ENCODE measurements at places on chromosomes 16 and 17.

GRCh38 chr17:21379080-21379711 is 3.0 kb downstream of the KCNJ12 start:
- no peak for DNase-seq

DNA sequence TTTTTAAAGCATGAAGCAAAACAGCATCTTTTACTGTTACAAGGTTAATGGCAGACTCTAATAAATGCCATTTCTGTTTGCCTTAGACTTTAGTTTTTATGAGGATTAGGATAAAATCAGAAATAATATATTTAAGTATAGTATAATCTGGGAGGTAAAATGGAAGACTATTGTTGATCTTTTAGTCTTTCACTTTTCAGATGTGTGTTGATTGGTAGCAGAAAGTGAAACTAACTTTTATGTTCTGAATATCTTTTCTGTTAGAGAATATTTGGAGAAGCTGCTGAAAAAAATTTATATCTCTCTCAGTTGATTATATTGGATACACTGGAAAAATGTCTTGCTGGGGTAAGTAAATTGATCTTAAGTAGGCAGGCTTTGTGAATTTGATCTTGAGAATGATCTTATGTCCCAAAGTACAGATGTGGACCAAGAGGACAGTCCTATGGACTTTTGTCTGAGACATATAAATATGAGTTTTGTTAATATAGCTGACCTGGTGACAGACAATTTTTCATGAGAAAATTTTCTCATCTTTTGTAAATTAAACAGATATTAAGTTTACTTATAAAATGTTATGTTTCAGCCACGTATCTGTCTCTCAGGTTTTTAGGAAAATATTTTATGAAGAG is 64.1 kb downstream of the NF1 start:
- no peak for DNase-seq

DNA sequence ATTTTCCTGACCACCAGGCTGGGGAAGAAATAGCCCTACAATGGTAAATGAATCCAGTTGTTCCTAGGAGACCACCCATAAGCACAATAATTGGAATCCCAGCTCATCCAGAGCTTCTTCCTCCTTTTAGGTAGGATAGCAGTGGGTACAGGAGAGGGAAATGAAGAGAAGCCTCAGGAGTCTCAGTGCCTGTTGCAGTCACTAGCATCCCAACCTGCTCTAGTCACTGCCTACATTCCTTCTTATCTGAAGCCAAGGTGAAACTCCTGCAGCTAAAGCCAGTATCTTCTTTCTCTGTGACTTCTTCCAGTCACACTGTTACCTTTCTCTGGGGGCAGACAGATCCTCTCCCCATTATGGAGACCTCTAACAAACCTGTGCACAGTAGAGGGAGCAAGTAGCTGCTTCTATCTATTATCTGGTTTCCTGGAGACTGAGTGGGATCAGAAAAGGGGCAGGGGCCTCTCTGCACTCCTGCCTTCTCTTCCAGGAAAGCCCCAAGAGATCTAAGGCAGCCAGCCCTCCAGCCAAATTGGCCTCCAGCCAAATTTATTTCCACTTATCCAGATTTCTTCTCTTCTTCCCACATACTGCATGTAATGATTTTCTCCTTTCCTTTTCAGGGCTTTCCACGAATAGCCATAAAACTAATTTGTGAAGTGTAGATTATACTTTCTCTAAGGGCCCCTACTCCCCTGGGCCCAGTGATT is 85.5 kb downstream of the SSH2 start:
- DNase-seq: no peak

- DNase-seq: no peak
Measured at GRCh38 chr16:24863582-24864437, 18.0 kb downstream of the SLC5A11 start.

- DNase-seq: peak; percentile 60
Measured at GRCh38 chr16:8868416-8869211, at the start of gene CARHSP1. TSS of gene CARHSP1 (minus strand) at chr16:8869006. CDS start at chr16:8859328, 9,678 bp downstream.

DNA sequence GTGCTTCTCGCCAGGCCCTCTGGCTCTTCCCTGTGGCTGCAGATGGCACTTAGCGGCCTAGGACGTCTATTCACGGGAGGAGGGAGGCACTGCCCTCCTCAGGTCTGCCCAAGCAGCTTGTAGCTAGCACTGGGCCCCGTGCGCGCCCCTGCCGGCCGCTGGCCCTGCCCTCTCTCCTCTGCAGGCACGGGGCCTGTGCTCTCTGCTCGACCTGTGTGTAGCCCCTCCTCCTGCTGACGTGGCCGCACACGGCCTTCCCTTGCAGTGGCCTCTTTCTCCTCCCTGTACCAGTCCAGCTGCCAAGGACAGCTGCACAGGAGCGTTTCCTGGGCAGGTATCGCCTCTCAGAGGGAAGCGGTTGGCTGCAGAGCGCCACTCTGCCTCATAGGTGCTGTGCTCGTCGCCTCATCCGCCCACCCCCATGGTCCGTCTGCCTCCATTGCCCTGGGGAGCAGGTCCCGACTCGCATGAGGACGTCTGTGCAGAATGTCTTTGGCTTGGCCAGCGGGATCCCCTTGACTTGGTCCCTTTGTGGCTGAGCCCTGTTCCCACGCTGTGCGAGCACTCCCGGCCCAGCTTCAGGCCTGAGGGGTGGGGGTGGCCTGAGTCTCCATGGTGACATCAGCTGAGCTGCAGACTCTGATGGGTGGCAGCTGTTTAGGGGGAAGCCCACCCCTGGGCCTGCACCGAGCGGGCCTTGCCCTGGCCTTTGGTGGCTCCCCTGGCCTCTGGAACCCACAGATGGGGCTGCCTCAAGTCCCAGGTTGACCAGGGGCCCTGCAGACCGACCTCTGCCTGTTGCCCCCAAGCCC is 34.6 kb downstream of the TSC2 start:
- DNase-seq: no peak

DNA sequence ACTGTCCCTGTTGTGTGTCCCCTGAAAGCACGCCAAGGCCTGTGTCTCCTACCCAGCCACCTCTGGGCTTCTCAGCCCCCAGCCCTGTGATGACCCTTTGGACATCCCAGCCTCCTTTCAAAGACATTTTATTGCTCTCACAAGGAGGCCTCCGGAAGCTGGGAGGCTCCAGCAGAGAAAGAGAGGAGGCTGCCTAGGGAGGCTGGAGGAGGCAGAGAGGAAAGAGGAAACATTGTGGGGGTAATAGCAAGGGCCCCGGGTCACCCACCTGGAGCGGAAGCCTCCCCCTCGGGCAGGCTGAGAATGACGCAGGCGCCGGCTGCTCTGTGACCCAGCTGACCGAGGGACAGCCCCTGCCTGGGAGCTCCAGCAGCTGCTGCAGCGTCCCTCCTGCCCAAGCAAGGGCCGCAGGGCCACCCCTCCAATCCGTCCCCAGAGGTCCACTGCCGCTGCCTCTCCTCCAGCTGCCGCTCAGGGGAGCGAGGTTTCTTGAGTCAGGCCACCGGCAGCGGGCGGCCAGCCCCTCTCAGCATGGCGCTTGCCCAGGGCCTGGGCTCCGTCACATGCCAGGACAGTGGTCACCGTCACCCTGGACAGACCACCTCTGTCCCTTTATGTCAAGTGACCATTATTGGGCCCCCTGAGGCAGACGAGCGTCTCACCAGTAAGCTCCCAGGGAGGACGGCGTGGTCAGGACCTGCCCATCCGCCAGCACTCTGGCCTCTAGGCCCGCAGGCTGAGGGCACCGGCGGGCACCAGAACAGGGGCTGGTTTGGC is 29.3 kb downstream of the ACTG1 start:
- DNase-seq: no peak

GRCh38 chr16:56625140-56625942 is at the start of gene MT1E:
TSS of gene MT1E (plus strand) at chr16:56625781. CDS start at chr16:56625852, 71 bp downstream.
- DNase-seq: no peak

DNA sequence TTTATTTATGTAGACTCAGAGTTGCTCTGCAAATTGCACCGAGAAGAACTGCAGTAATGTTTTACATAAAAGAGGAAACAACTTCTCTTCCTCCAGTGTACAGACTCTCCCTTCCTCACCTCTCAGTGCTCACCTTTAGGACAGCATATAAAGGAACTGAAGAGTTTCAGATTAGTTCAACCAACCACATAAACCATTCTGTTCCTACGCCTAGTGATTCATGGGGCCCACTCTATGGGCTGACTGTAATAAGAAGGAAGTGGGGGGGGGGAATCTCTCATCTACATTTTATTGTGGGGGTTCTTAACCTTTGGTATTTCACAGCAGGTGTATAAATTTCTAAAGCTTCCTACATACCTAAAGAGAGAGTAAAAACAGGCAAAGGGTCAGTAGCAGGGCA is 18.3 kb downstream of the ZSWIM7 start:
- no peak for DNase-seq

GRCh38 chr16:23679274-23679985 is 741 bp downstream of the PLK1 start:
- no peak for DNase-seq

- no peak for DNase-seq
Measured at GRCh38 chr16:72110662-72111615, 17.3 kb downstream of the DHX38 start.

DNA sequence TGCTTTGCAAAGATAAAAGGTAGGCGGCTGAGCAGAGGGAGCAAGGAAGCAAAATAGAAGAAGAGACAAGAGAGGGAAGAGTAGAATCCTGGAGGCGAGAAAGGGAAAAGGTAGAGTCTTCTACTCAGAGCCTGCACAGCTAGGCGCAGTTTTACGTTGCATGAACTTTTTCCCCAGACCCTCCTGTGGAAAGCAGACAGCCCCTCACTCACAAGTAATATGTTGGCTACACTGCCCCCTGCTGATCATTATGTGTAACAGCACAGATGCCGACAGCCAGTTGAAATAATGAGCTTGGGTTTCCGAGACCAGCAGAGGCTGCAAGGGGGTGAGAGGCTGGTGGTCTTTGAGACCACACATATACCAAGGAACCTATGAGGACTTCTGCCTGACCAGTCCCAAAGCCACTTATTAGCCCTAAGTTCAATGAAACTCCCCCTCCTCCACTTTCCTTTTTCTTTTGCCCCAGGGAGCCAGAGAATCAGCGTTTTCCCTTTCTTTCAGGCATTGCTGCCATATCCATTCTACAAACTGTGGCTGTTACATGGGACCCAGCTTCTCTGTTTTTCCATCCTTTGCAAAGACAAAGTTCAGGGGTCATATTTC is 22.5 kb upstream of the CMTR2 start:
- DNase-seq: no peak

- no peak for DNase-seq
Measured at GRCh38 chr16:30087181-30087898, 4.4 kb downstream of the TBX6 start.

- DNase-seq: no peak
Measured at GRCh38 chr16:19717314-19717713, 713 bp downstream of the KNOP1 start.

DNA sequence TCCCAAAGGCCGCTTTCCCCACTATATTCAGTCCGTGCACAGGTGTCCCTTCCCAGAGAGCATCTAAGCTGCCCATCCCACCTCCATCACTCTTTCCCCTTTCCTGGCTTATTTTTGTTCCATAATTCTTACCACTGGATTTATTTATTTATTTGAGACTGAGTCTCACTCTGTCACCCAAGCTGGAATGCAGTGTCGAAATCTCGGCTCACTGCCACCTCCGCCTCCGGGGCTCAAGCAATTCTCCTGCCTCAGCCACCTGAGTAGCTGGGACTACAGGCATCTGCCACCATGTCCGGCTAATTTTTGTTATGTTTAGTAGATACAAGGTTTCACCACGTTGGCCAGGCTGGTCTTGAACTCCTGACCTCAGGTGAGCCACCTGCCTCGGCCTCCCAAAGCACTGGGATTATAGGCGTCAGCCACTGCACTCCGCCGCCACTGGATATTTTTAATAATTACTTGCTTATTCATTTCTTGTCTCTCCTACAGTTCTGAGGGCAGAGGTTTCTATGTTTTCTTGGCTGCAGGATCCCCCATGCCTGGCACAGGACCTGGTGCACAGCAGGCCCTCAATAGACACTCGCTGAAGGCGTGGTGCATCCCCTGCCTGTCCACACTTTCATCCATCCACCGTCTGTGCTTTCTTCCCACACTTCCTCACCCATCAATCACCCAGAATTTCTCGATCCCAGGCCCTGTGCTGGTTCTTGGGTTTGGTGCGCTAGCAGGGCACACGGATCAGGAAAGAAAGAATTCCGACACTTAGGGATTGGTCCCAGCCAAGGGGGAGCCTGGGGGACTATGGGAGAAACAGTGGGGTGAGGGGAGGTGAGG is 9.9 kb upstream of the ADGRG1 start:
- DNase-seq: no peak

DNA sequence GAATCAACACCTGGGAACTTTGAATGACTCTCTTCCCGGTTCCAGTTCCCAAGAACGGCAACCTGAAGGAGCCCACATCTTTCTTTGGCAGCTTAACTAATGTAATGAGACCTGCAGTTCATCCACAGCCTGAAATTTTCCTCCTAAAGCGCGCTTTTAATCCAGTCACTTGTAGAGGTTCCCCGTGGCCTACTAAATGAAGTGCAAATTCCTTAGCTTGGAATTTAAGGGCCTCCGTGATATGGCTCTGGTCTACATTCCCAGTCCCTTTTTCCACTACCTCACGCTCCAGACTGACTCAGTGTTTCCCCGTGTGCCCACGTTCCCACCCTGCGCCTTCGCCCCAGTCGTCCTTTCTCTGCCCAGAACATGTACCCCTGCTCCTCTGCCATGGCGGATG is 27.2 kb downstream of the FZD2 start:
- DNase-seq: no peak

- DNase-seq: no peak
Measured at GRCh38 chr16:23905027-23905426, 69.2 kb downstream of the PRKCB start.

DNA sequence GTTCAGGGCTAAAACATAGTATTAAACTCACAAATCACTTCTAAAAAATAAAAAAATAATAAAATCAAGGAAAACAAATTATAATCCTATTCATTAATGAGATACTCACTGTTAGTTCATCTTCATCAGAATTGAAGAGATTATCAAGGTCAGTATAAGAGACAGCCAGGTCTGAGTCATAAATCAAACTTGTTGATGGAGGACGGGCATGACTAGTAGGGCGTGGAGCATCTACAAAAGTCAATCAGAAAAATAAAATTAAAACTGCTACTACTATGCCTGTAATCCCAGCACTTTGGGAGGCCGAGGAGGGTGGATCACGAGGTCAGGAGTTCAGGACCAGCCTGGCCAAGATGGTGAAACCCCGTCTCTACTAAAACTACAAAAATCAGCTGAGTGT is 59.1 kb upstream of the INTS2 start:
- no peak for DNase-seq

- DNase-seq: no peak
Measured at GRCh38 chr16:10326647-10327046, 59.2 kb upstream of the ATF7IP2 start.

Measured in effector memory CD4-positive, alpha-beta T cell (primary cell).